ENCODE measurements at places on chromosomes 5 and 9.

GRCh38 chr9:95102001-95102433, 215.5 kb downstream of the FANCC start:
- no peak for DNase-seq

DNA sequence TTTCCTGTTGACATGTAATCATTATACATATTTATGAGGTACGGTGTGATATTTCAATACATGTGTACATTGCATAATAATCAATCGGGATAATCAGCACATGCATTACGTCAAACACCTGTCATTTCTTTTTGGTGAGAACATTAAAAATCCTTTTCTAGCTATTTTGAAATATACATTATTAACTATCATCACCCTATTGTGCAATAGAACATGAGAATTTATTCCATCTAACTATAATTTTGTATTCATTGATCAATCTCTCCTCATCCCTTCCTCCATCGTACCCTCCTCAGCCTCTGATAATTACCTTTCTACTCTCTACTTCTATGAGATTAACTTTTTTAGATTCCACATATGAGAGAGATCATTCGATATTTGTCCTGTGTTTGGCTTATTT, 170.9 kb upstream of the GHR start:
- DNase-seq = no peak

GRCh38 chr5:14663734-14664269, 716 bp upstream of the OTULIN start:
- DNase-seq = peak; percentile 16

DNA sequence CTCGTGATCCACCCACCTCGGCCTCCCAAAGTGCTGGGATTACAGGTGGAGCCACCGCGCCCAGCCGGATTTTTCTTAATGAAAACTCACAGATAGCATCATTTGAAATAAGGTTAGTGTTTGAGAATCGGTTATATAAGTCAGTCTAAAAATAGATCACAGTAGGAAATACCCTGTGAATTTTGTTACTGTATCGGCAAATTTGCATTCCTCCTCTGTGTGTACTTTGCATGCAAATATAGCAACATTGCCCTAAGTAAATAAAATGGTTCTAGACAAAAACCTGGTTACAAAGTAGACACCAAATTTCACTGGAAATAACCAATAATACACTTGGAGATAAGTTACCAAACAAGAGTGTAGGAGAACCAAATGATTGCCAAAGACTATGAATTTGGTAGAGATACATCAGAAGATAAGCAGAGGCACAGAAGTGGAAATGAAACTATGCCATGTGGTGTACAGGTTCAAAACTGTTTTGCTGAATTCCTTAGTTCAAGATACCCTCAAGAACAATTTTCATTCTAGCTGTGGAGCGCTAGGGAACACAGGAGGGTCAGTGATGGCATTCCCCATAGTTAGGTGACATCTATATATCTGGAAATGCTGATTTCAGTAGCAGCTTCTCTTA, 58.1 kb downstream of the ICE1 start:
- no peak for DNase-seq

All from Kasumi-1 (cell line).